ENCODE measurements at places on chromosomes 11 and 22.

DNA sequence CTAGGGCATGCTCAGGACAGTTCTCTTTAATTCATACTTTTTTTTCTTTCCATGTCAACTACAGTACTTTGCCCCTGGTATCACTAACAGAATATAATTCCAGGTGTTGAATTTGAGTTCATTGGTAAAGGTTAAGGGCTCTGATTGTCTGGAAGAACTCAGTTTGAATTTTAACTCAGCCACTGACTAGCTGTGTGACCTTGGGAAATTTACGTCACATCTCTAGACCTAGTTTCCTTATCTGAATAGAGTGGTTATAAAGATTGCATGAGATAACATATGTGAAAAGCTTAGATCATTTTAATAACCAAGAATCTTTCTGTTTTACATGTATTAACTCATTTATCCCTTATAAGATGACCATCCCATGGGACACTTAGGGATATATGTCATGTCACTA, 15.8 kb upstream of the ZC3H12C start:
- no peak for DNase-seq

GRCh38 chr11:123227763-123228495, 32.9 kb upstream of the CLMP start:
- DNase-seq = no peak

DNA sequence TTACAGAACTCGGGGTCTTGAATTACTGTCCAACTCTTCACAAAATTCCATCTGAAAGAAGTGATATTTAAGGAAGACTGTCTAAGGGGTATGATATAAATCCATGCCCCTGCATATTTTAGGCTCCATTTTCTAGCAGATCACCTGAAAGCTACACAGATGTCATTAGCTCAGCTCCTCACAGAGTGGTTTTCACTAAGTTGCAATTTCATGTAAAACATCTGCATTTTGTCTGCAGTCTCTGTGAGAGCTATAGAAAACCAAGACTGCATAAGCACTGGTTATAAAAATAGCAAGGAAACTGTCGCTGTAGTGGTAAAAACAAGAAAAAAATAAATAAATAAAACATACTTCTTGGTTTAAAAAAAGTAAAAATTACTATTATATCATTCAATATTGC, 103.4 kb downstream of the RPL27A start:
- DNase-seq = no peak

DNA sequence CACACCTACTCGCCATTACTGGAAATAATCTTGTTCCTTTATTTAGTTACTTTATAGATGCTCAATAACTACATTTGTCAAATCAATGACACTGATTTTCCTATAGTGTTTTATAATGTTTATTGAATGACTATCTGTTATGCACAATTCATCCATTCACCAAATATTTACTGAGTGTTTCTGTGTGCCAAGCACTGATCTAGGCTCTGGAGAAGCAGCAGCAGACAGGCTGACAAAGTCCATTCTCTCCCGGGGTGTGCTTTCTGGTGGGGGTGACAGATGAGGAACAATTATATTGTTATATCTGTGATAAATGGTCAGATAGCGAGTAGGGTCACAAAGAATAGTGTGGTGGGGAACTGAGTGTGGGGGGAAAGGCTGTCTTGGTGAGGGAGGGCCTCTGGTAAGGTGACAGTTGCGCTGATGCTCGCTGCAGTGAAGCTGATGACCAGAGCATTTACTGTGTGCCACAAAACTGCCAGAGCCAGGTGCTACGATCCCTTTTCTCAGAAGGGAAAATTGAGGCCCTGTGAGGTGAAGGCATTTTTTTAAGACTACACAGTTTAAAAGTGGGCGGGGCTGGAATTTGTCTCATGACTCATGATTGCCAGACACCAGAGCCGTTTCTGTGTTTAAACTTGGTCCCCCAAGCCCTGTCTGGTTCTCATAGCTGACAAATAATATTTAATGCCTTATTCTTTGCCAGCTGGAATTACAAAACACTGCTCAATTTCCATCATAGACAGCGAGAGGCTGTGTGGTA, 10.2 kb downstream of the PACS1 start:
- no peak for DNase-seq

- DNase-seq = no peak
Observed at GRCh38 chr11:74989260-74989638, 516 bp downstream of the NEU3 start.

- no peak for DNase-seq
Observed at GRCh38 chr22:31953261-31953660, 8.9 kb downstream of the YWHAH start.

- no peak for DNase-seq
Observed at GRCh38 chr11:11572386-11572785, 49.4 kb downstream of the GALNT18 start.

- DNase-seq = no peak
Observed at GRCh38 chr11:38305682-38306081, 1707.6 kb upstream of the RAG2 start.

- DNase-seq = no peak
Observed at GRCh38 chr11:1694846-1695547, 2.0 kb upstream of the KRTAP5-6 start.
